ENCODE measurements at places on chromosomes 1 and 21. TPM values are rescaled to one million over a fixed set of nuclear protein-coding genes. Genes with fewer than 3 reads are reported as not detected.

GRCh38 chr1:159866905-159867663 is 4.6 kb upstream of the VSIG8 start:
- no peak overlapping the region for H3K4me3 ChIP-seq
- peaks cover 5% of the 10 kb centered on the region for H3K4me1 ChIP-seq
- H3K27me3 ChIP-seq: peaks cover 7% of the 10 kb centered on the region
- no peaks in the 10 kb centered on the region for H3K36me3 ChIP-seq

Gene ZNF683
- total RNA-seq: 0.18 TPM

Gene WNT2B
- 0.08 TPM for total RNA-seq

DNA sequence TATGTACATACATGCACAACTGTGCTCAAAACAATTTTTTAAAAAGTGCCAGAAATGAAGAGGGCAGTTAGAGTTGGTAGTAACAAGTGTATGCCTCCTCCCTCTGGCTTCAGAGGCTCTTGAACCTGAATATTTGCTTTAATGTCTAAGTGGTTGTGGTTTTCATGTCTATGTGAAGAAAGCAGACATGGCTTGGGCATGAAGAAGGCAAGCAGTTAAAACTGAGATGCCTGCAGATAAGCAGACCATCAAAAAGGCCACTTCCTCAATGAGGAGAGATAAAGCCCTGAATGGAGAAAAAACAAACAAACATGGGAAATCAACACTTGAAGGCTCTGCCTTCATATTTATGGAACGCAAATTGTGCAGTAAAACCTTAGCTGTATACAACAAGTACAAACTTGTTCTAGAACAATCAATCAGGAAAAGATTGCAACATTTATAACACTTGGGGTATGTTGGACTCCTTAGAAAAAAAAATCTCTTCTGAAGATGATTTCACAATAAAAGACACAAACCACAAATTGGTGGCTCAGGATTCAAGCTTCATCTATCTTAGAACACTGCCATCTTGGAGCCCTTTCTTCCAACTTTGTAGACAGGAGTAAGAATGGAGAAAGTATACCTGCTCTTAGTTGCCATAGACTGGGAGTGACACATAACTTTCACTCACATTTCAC is 52.7 kb upstream of the PLA2G4A start:
- H3K36me3 ChIP-seq: no peaks in the 10 kb centered on the region
- peaks cover 2% of the 10 kb centered on the region for H3K4me1 ChIP-seq
- no peak for DNase-seq
- peaks cover 2% of the 10 kb centered on the region for H3K27me3 ChIP-seq

Gene AGO3
- 22.8 TPM for total RNA-seq

DNA sequence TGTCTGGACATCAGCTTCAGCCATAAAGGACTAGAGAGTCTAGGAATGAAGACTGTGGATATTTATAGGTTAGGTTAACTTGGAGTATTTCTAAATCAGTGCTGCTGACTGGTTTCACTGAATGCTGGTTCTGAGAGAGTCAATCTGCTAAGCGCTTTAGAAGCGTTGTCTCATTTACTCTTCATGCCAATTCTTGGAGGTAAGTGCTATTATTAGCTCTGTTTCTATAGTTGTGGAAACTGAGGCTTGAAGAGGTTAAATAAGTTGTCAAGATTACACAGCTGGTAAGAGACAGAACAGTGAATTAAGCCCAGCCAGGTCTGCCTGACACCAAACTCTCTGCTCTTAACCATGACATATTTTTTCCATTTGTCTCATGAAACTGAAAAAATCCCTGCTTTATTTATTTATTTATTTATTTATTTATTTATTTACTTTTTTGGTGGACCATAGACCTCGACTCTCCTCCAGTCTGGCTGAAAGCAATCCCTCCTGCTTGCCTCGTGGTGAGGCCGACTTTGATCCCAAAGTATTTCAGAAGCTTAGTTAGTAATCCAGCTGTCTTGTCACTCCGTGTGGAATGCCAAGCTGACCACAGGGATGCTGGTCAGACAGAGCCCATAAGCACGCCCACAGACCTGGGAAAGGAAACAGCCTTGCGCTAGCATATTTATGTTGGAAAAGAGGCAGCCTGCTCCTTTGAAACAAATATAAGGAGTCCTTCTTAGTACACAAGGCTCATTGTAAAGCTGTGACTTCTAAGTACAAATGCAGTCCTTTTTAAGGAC is 16.9 kb downstream of the NTMT2 start:
- no peak for DNase-seq
- no peaks in the 10 kb centered on the region for H3K36me3 ChIP-seq
- H3K27me3 ChIP-seq: no peaks in the 10 kb centered on the region
- peaks cover 2% of the 10 kb centered on the region for H3K4me1 ChIP-seq
- H3K27ac ChIP-seq: no peak overlapping the region

DNA sequence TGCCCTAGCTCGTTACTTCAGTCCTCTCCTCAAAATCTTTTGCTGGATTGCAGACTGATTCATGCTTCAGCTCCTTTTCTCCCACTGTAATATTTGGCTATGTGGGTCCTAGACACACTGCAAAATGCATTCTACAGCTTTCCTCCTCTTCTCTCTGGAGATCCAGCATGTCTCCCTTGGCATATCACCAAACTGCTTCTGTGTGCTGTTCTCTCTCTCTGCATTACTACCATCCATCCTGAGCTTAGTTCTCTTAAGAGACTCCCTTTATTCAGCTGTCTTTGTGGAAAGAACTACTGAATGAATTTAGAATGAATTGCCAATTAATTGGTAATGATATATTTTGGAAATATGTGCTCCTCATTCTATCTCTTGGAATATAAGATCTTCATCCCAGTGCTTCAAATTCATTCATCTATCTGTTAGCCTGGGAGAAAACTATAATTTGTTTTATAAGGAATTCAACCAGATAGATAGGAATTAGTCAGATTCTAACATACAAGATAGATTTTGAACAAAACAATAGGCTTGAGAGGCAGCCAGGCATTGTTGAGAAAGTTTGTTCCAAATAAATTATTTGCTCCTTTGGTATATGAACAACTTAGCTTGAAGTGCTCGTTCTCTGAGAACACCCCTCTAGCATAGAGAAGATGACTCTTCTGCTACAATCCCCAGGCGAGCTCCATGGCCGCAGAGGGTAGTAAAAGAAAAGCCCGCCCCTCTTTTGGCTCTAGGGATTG is 71.9 kb downstream of the NTMT2 start:
- peaks cover 17% of the 10 kb centered on the region for H3K27me3 ChIP-seq
- H3K4me1 ChIP-seq: no peaks in the 10 kb centered on the region
- no peak overlapping the region for H3K27ac ChIP-seq

DNA sequence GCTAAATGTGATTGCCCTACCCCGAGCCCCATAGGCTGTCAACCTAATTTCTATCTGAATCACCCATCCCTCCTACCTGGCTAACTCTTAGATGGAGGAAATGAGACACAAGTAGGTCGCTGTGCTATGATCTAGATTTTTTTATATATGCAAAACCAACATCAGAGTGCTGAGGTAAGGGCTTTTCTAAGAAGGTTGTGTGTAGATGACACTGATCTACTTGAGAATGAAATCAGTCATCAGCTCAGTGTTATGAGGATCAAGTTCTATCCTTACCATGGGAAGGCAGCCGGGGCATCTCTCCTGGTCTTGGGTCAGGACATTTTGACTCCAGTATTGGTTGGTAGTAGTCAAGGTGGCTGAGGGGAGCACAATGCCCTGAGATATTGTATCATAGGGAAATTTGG is 23.6 kb downstream of the SLAMF1 start:
- H3K4me3 ChIP-seq: peak overlapping the region; percentile 67
- peak overlapping the region; percentile 99 for H3K27ac ChIP-seq
- no peak for DNase-seq
- H3K4me1 ChIP-seq: peaks cover 91% of the 10 kb centered on the region
- H3K36me3 ChIP-seq: peaks cover 90% of the 10 kb centered on the region
- no peaks in the 10 kb centered on the region for H3K27me3 ChIP-seq

Gene TMEM82
- total RNA-seq: not detected

- H3K27me3 ChIP-seq: no peaks in the 10 kb centered on the region
- H3K4me3 ChIP-seq: no peak overlapping the region
- no peaks in the 10 kb centered on the region for H3K36me3 ChIP-seq
- DNase-seq: no peak
- no peak overlapping the region for H3K27ac ChIP-seq
These were observed 535.8 kb upstream of the DAB1 start for GRCh38 chr1:57959531-57960241.

GRCh38 chr1:36864823-36865601 is 169.3 kb downstream of the GRIK3 start:
- H3K4me1 ChIP-seq: no peaks in the 10 kb centered on the region
- no peak overlapping the region for H3K4me3 ChIP-seq
- no peaks in the 10 kb centered on the region for H3K36me3 ChIP-seq
- H3K27me3 ChIP-seq: no peaks in the 10 kb centered on the region
- no peak overlapping the region for H3K27ac ChIP-seq

DNA sequence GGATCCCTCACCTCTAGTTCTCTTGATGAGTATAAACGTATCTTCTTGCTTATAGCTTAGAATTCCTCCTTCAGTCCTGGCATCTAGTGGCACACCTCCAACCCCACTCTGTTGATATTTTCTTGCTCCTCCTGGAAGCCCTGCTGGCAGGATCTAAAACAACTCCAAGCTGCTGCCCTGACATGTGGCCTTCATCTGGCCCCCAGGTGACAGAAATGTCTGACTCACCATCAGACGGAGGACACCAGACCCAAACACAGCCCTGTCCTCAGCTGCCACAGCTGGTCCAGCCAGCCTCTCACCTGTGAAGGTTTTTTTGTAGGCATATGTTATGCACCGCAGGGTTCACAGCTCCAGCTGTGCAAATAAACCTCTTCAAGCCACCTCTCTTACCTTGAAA is 53.4 kb downstream of the KRTAP19-8 start:
- no peak overlapping the region for H3K27ac ChIP-seq
- no peaks in the 10 kb centered on the region for H3K36me3 ChIP-seq
- H3K4me1 ChIP-seq: no peaks in the 10 kb centered on the region

DNA sequence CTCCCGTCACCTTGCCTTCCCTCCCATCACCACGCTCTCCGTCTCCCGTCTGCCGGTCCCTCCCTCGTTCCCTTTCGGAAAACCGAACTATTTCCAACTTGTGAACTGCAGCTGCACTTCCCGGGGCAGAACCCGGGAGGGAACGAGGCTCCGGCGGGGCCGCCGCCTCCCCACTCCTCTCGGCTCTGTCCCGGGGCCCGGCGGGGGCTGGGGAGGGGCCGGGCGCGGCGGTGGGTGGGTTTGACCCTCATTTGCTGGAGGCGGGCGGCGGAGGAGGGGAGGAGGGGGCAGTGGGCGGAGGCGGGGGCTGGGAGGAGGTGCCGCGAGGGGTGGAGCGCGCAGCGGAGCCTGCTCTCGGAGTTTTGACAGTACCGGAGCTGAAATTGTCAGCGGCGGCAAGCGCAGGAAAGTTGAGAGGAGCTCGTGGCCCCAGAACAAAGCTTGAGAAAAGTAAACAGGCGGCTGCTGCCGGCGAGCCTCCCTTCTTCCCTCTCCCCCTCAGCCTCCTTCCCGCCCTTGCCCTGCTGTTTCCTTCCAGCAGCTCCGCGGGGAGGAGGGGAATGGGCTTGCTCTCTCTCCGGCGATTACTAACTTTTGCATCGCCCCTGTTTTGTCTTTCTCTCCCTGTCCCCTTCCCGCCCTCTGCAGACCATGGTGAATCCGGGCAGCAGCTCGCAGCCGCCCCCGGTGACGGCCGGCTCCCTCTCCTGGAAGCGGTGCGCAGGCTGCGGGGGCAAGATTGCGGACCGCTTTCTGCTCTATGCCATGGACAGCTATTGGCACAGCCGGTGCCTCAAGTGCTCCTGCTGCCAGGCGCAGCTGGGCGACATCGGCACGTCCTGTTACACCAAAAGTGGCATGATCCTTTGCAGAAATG is 2.9 kb downstream of the LMO4 start:
- peaks cover 48% of the 10 kb centered on the region for H3K4me1 ChIP-seq
- H3K27me3 ChIP-seq: no peaks in the 10 kb centered on the region
- H3K4me3 ChIP-seq: peak overlapping the region; percentile 89
- peak overlapping the region; percentile 88 for H3K27ac ChIP-seq
- peak; percentile 82 for DNase-seq

Gene BOLA1
- total RNA-seq: 27.2 TPM

DNA sequence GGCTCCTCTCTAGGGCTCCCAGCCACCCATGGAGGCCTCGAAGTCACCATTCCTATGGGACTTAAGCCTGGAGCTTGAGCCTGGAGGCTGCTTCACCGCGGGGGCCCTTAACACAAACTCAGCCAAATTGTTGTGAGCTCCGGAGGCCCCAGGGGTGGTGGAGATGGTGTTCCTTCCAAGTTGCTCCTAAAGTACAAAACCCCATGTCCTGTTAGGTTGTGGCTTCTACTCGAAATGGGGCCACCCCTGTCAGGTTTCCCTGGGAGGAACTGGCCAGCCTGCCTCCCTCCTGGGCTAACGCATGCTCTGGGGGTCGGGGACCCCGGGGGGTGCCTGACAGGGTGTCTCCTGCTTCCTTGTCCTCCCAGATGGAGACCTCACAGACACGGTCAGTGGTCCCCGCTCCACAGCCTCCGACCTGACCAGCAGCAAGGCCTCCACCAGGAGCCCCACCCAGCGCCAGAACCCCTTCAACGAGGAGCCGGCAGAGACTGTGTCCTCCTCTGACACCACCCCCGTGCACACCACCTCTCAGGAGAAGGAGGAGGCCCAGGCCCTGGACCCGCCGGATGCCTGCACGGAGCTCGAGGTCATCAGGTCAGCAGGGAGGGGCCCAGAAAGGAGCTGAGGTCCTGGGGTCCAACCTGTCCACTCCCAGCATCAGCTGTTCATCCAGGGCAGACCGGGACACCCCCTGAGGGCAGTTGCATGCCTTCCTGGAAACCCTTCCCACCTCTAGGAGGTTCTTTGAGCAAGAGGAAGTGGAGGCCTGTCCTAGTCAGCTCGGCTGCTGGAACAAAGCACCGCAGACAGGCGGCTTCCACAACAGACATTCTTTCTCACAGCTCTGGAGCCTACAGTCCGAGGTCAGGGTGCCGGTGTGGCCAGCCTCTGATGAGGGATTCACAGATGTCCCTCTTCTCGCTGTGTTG is 10.8 kb upstream of the SLC25A34 start:
- H3K36me3 ChIP-seq: peaks cover 22% of the 10 kb centered on the region
- H3K27me3 ChIP-seq: no peaks in the 10 kb centered on the region

- no peak for DNase-seq
- no peak overlapping the region for H3K4me3 ChIP-seq
- H3K4me1 ChIP-seq: peaks cover 10% of the 10 kb centered on the region
- H3K27ac ChIP-seq: no peak overlapping the region
These were observed 75.7 kb downstream of the CRB1 start for GRCh38 chr1:197343663-197344273.

GRCh38 chr1:54834007-54834541 is 33.0 kb upstream of the TTC22 start:
- H3K4me3 ChIP-seq: no peak overlapping the region
- H3K27me3 ChIP-seq: peaks cover 2% of the 10 kb centered on the region
- no peak for DNase-seq
- no peak overlapping the region for H3K27ac ChIP-seq

- no peaks in the 10 kb centered on the region for H3K4me1 ChIP-seq
- H3K4me3 ChIP-seq: no peak overlapping the region
- DNase-seq: no peak
- no peaks in the 10 kb centered on the region for H3K36me3 ChIP-seq
These were observed 23.6 kb downstream of the KCND3 start for GRCh38 chr1:111965781-111966443.

Gene SERTAD4
- total RNA-seq: not detected

Measured in activated CD4-positive, alpha-beta memory T cell treated with anti-CD3 and anti-CD28 coated beads, Interleukin-2, amount 10 ng/mL, durations not matched to agents 7 days and 5 days (primary cell).